ENCODE measurements at places on chromosomes 6 and 20. TPM values are rescaled to one million over a fixed set of nuclear protein-coding genes. Genes with fewer than 3 reads are reported as not detected.

DNA sequence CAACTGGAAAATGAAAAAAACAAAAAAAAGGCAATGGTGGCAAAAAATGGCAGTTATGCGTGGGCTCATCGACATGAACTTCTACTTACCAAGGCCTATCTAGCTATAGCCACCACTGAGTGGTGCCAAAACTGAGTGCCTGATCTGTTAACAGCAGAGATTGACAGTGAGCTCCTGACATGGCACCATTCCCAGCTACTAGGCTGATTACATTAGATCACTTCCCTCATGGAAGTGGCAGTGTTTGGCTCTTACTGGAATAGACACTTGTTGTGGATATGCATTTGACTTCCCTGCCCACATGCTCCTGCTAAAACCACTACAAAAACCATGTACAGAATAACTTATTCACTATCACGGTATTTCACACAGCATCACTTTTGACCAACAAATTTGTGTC, 216.1 kb upstream of the SGK1 start:
- peak overlapping the region; percentile 28 for H3K27ac ChIP-seq
- peaks cover 7% of the 10 kb centered on the region for H3K4me1 ChIP-seq
- no peaks in the 10 kb centered on the region for H3K27me3 ChIP-seq
- H3K36me3 ChIP-seq: no peaks in the 10 kb centered on the region
- DNase-seq: no peak

DNA sequence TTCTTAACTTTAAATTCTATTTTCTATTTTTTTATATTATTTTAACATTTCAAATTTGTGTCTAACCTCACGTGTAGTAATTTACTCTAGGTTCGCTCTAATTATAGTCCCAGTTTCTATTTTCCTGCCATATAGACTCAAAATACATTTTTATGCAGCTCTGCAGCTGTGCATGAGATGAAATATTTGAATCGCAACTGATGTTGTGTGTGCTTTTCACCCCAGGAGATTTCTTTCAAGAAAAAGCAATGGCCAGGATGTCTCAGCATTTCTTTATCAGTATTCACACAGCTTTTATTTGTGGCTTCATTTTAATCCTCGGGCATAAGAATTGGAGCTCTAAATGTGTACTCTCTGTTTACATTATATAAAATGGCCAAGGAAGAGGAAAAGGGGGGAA, 157.6 kb downstream of the HDGFL1 start:
- H3K4me3 ChIP-seq: no peak overlapping the region
- no peak for DNase-seq
- H3K36me3 ChIP-seq: no peaks in the 10 kb centered on the region
- no peaks in the 10 kb centered on the region for H3K27me3 ChIP-seq
- H3K27ac ChIP-seq: no peak overlapping the region
- peaks cover 12% of the 10 kb centered on the region for H3K4me1 ChIP-seq

GRCh38 chr6:33082702-33083101, 6.9 kb downstream of the HLA-DPB1 start:
- no peak overlapping the region for H3K4me3 ChIP-seq
- no peaks in the 10 kb centered on the region for H3K27me3 ChIP-seq
- DNase-seq: no peak
- peaks cover 6% of the 10 kb centered on the region for H3K36me3 ChIP-seq
- peaks cover 26% of the 10 kb centered on the region for H3K4me1 ChIP-seq
- no peak overlapping the region for H3K27ac ChIP-seq

DNA sequence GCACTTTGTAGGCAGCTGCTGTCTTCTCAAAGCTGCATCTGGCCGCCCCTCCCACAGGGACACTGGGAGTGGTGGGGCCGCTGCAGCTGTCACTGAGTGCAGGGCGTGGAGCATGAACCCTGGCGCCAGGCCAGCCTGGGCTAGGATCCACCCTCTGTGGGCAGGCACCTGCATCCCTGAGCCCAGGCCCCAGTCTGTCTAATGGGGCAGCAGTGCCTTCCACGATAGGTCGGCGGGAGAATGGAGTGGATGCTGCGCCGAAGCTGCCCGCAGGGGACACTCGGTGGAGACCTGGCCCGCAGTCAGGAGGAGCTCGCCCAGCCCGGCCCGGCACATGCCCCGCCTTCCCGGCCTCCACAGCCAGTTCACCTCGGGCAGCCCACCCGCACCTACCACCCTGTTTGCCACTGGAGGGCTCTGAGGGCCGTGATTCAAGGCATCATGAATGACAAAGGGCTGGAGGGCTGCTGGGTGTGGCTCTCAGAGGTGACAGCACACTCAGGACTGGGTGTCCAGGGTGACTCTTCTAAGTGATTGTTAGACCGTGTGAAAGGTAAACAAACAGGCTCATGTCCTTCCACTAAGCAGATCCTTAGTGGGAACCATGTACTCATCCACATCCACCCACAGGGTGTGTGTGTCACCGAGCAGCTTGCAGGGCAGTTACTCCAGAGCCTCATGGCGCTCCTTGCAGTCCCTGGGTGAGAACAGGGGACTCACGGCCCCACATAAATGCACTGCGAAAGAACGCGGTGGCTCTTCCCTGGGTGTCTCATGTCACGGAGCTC, 133.9 kb downstream of the AGPAT4 start:
- no peak overlapping the region for H3K4me3 ChIP-seq
- H3K27ac ChIP-seq: no peak overlapping the region

- peaks cover 42% of the 10 kb centered on the region for H3K27me3 ChIP-seq
- no peak for DNase-seq
- H3K4me1 ChIP-seq: no peaks in the 10 kb centered on the region
- no peak overlapping the region for H3K27ac ChIP-seq
- no peaks in the 10 kb centered on the region for H3K36me3 ChIP-seq
- H3K4me3 ChIP-seq: no peak overlapping the region
Observed at GRCh38 chr20:17456279-17456678, 74.9 kb downstream of the BFSP1 start.

DNA sequence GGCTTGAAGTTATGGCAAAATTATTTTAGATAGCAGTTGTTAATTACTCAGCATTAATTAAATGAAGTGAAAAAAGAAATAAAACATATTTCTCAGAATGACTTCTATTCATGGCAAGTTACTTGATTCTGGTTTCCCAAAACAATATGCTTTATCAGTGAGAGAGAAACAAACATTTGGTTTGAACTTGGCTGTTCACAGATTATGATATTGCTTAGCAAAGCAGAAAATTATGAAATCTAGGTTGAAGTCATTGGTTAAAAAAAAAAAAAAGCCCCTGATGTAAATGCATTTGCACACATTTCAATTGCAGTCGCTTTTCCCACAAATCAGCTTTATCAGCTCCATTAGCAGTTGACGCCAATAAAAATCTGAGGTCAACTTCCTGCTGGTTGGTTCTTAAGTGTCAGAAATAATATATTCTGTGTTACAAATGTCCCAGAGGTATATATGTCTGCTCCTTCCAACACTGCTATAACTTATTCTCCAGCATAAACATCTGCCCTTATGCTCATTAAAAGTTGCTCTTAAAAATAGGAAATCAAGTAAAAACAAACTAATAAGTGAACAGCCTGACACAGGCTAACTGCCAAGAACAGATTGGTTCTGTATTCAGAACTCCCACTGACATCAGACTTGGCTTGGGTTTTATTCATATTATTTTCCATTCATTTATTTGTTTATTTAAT, 275.4 kb downstream of the PHF3 start:
- H3K27ac ChIP-seq: no peak overlapping the region
- no peaks in the 10 kb centered on the region for H3K36me3 ChIP-seq
- peaks cover 12% of the 10 kb centered on the region for H3K4me1 ChIP-seq
- no peak overlapping the region for H3K4me3 ChIP-seq

- no peak for DNase-seq
- H3K27ac ChIP-seq: no peak overlapping the region
- no peak overlapping the region for H3K4me3 ChIP-seq
- H3K27me3 ChIP-seq: peaks cover 14% of the 10 kb centered on the region
Observed at GRCh38 chr20:64152906-64153305, 11.3 kb upstream of the MYT1 start.

Gene GTSF1L
- total RNA-seq: not detected

Gene CDH26
- 1.0 TPM for total RNA-seq

Gene CCN6
- total RNA-seq: not detected

Gene SLC4A11
- total RNA-seq: 0.42 TPM

Data from heart right ventricle (tissue), 16 donors.